Upper lobe of left lung (tissue), 6 donors: ENCODE measurements at places on chromosomes 16 and 17. TPM values are rescaled to one million over a fixed set of nuclear protein-coding genes. Genes with fewer than 3 reads are reported as not detected.

- no peak for DNase-seq
Observed at GRCh38 chr16:19804538-19805323, 79.9 kb downstream of the GPRC5B start.

- DNase-seq = no peak
Observed at GRCh38 chr17:74326506-74326905, 480 bp downstream of the KIF19 start.

- DNase-seq = no peak
Observed at GRCh38 chr17:36856222-36856621, 81.1 kb upstream of the LHX1 start.

DNA sequence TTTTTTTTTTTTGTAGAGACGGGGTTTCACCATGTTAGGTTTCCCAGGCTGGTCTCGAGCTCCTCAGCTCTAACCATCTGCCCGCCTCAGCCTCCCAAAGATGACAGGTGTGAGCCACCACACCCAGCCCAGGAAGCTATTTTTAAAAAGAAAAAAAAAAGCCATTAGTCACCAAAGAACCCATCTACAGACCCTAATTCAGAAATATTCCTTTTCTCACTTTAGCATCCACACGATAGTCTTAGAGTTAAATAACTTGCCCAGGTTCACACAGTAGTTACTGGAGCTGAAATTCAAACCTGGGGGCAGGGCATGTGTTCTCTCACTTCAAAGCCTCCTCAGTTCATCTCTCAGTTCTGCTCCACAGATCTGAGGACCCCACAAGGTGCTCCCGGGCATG, 70.3 kb upstream of the NOL11 start:
- no peak for DNase-seq

Gene NAGS
- 5.0 TPM for total RNA-seq

Gene UNC13D
- total RNA-seq = 243 TPM
